ENCODE measurements at places on chromosomes 5 and 9.

GRCh38 chr9:88776717-88777497, 214.4 kb upstream of the S1PR3 start:
- DNase-seq = no peak

- no peak for DNase-seq
Measured at GRCh38 chr9:110869931-110870330, 168.3 kb downstream of the LPAR1 start.

DNA sequence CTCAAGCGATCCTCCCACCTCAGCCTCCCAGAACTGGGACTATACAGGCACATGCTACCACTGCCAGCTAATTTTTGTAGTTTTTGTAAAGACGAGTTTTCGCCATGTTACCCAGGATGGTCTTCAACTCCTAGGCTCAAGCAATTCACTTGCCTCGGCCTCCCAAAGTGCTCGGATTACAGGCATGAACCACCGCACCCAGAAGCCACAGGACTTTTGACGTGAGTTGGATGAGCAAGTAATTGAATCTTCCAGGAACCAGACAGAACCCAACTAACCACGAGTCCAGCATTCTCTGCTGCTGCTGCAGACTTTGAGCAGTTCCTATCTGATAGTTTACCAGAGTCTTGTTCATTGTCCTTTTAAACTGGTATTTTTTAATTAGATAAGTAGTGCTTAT, 9.6 kb upstream of the ATP6V0E1 start:
- no peak for DNase-seq

DNA sequence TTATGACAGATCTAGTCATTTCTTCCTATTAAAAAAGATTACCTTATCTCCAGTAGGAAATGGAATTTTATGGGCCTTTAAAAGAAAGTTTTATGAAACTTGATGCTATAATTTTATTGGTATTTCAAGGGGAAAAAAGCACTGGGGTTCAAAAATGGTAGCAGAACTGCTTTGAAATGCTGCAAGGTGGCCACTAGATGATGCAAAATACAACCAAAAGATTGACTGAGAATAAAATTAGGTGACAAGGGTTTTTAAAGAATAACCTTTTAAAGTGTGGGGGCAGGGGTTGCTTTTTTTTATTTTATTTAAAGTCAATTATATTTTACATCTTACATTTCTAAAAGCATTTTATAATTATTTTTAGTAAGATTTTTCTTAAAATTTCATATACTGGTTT, 61.7 kb downstream of the KLF9 start:
- DNase-seq = peak; percentile 42

DNA sequence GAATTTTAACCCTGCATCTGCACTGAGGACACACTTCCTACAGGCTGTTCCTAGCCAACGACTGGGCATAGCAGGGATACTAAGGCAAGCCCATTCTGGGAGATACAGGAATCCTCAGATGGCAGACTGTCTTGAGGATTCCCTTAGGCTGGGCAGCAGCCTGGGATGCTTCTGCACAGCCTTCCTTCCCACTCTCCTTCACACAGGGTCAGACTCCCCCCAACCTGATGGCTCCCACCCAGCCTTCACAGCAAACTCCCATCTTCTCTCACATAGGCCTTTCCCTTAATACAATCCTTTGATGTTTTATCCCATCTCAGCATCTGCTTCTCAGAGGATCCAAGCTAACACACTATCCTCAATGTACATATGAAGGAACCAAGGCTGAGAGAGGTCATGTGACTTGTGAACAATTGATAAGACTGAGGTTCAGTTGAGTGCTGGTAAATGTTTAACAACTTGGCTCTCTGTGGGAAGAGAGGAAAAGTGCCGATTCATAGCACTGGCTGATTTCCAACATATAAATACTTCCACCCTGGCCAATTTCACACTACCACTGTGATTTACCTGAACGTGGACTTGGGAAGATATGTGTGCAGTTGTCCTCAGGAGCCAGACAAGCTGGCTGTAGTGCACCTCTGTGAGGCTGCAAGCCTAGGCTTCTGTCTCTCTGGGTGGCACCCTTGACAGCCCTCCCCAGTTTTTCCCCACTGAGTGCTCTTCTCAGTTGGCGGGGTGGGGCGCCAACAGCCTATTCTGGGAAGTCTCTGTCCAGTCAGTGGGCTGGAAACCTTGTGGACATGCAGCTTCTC, 120.2 kb upstream of the TRIM32 start:
- DNase-seq = peak; percentile 7

DNA sequence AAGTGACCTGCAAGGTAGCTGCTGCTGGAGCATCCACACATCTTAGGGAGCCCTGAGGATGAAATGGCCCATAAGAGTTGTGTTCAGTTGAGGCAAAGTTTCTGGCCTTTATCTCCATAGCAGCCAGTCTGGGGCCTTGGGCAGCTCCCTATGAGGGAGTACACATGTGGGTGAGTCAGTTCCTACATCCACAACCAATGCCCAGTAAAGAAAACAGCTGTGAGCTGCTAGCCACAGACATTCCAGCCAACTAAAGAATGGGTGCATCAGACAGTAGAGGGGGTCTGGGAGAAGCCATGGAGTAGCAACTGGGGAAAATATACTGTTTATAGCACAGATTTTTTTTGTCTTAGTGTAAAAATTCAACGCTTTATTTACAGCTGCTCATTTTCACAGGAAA, 720.7 kb downstream of the TLE1 start:
- DNase-seq = no peak

GRCh38 chr9:123327697-123328100, 28.3 kb upstream of the CRB2 start:
- DNase-seq = no peak
